ENCODE measurements at places on chromosomes 12 and 14. TPM values are rescaled to one million over a fixed set of nuclear protein-coding genes. Genes with fewer than 3 reads are reported as not detected.

SLC2A3 gene
- total RNA-seq = 4.0 TPM

PPTC7 gene
- total RNA-seq = 32.0 TPM

TAS2R7 gene
- not detected for total RNA-seq

EXOC3L4 gene
- not detected for total RNA-seq

ATL1 gene
- total RNA-seq = 3.2 TPM

KCNK10 gene
- total RNA-seq = not detected

CD69 gene
- not detected for total RNA-seq

ETFBKMT gene
- 3.3 TPM for total RNA-seq

CLEC12A gene
- not detected for total RNA-seq

SLC4A8 gene
- total RNA-seq = 1.1 TPM

DIP2B gene
- 19.0 TPM for total RNA-seq

HOTAIR gene
- 1.5 TPM for total RNA-seq

MGST1 gene
- total RNA-seq = 415 TPM

TPPP2 gene
- total RNA-seq = not detected

LRFN5 gene
- not detected for total RNA-seq

ALKBH2 gene
- 38.9 TPM for total RNA-seq

CLEC2A gene
- total RNA-seq = not detected

CMKLR1 gene
- 0.12 TPM for total RNA-seq

HOXC11 gene
- 1.2 TPM for total RNA-seq

TSPAN8 gene
- total RNA-seq = not detected

NEK9 gene
- total RNA-seq = 112 TPM

SPRYD4 gene
- 3.5 TPM for total RNA-seq

OR6C75 gene
- not detected for total RNA-seq

OR4Q2 gene
- not detected for total RNA-seq

All from MCF 10A (cell line).